Fibroblast of lung (primary cell): ENCODE measurements at places on chromosomes 3 and 15. TPM values are rescaled to one million over a fixed set of nuclear protein-coding genes. Genes with fewer than 3 reads are reported as not detected.

CLDN16 gene
- under 0.01 and 0.33 TPM in 2 replicates for total RNA-seq

TUSC7 gene
- not detected in 2 replicates for total RNA-seq

GNB4 gene
- total RNA-seq = 49.6 and 55.7 TPM in 2 replicates

PARP3 gene
- 19.3 and 44.1 TPM in 2 replicates for total RNA-seq

EPHB3 gene
- total RNA-seq = 3.9 and 7.6 TPM in 2 replicates

EEF1AKMT4 gene
- total RNA-seq = 1.2 and 2.3 TPM in 2 replicates

CLEC3B gene
- 20.0 and 56.3 TPM in 2 replicates for total RNA-seq

SMAD6 gene
- total RNA-seq = 8.7 and 8.9 TPM in 2 replicates

PLSCR4 gene
- total RNA-seq = 25.7 and 36.7 TPM in 2 replicates

NRG4 gene
- total RNA-seq = not detected in 2 replicates

TM2D3 gene
- total RNA-seq = 46.2 and 71.5 TPM in 2 replicates

DUOX2 gene
- total RNA-seq = not detected in 2 replicates

SMCO1 gene
- total RNA-seq = not detected in 2 replicates

GOLGA8O gene
- total RNA-seq = 0.77 and 0.99 TPM in 2 replicates

GPR160 gene
- 0.50 and 0.51 TPM in 2 replicates for total RNA-seq

PPM1L gene
- total RNA-seq = 2.1 and 2.5 TPM in 2 replicates

DUOX1 gene
- not detected in 2 replicates for total RNA-seq

DGKG gene
- total RNA-seq = 0.51 and 4.8 TPM in 2 replicates

U2SURP gene
- total RNA-seq = 35.4 and 39.1 TPM in 2 replicates

ADAMTS9 gene
- 1.8 and 2.1 TPM in 2 replicates for total RNA-seq

LTF gene
- not detected in 2 replicates for total RNA-seq
